ENCODE measurements at places on chromosomes 4 and X.

DNA sequence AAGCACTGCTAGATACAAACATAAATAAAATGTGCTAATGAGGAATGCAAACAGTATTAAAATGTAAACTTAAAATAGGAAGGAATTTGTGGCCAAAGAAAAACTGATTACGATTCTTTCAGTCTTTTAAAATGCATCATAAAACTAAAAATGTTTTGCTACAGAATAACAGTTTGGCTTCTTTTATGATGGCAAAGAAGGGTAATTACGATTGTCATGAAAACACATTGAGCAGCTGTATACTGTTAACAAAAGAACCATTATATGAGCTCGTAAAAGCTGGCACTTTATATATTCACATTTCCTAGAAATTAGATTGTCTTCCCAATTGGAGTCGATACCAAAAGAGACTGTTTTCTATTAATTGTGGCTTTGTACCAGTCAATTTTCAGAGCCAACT lies 290.4 kb downstream of the NR3C2 start:
- no peak for DNase-seq

DNA sequence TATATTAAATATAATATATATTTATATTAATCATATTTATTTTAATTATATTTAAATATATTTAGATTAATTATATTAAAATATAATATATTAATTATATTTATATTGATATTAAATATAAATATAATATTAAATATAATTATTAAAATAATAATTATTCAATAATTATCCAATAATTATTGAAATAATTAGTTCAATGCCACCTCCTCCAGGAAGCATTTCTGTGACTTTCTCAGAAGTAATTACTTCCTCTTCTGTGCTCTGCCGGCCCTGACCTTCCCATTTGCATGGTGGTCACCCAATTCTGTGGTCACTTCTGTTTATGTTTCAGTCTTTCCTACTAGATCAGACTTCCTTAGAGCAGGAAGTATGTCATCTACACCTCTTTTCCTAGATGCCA lies 45.8 kb downstream of the EVC2 start:
- no peak for DNase-seq

- DNase-seq, result no peak
These were observed 516.8 kb upstream of the SPANXN1 start for GRCh38 chrX:144730471-144730870.

GRCh38 chr4:171710743-171711142 lies 102.5 kb upstream of the GALNTL6 start:
- no peak for DNase-seq

- no peak for DNase-seq
These were observed 5.8 kb downstream of the NKX3-2 start for GRCh38 chr4:13538427-13538973.

DNA sequence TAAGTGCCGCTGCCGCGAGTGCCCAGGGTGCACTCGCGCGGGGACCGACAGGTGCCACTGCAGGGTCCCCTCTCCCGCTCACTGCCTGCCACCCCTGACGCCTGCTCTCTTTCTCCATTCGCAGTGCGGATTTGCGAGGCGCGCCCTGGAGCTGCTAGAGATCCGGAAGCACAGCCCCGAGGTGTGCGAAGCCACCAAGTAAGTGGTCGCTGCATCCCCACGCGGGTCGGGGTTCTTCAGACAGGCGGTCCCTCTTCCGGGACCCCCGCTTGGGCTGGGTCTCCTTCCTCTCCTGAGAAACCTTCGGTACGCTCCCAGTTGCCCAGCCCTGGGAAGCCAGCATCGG lies 547 bp downstream of the GUCY1A1 start:
- no peak for DNase-seq

GRCh38 chr4:25280210-25280609 lies 32.4 kb upstream of the ZCCHC4 start:
- no peak for DNase-seq

GRCh38 chr4:31548823-31549222 lies 828.7 kb downstream of the PCDH7 start:
- no peak for DNase-seq

GRCh38 chrX:47840111-47840510 lies 3.4 kb downstream of the ZNF81 start:
- DNase-seq, result no peak

GRCh38 chr4:107866726-107867125 lies 42.0 kb downstream of the SGMS2 start:
- no peak for DNase-seq

GRCh38 chrX:153886915-153887314 lies 942 bp upstream of the L1CAM start:
- DNase-seq, result no peak

- no peak for DNase-seq
These were observed 45.7 kb downstream of the SYTL5 start for GRCh38 chrX:38052096-38052495.

GRCh38 chrX:101462892-101463291 lies 22.4 kb upstream of the ARMCX4 start:
- DNase-seq, result no peak

DNA sequence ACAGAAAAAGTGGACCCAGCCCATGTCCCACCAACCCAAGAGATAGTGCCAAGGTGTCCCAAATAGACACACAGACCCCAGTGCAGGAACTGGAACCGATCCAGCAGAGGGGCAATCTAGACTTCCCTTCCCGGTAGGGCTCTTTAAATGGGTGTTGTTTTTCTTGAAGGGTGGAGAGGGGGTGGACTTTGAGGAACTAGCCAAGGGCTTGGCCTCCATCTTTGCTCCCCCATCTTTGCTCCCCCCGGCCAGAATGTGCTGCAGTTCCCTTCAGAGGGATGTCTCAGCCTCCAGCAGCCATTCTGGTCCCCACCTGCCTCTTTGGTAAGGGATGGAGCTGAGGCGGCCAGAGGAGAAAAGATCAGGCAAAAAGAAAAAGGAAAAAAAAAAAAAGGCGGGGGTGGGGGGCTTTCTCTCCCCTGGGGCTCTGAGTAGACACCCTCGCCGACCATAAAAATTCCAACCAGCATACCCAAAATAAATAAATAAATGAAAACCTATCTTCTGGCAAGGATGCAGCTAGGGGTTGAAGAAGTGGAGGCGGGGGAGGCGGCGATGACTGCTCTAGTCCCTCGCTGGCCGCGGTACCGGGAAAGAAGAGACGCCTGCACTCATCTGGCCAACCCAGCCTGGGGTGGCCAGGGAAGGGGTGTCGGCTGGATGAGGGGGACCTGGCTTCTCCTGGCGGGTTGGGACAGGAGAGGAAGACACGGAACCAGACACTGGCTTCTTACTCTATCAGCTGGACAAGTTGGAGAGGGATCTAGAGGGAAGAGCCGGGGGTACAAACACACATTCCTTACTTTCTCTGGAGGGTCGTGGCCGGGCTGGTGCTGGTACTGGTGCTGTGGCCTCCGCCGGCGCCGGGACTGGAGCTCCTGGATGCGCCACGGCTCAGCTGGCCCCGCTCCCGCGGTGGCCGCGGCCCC lies 38.5 kb upstream of the IQSEC2 start:
- no peak for DNase-seq

DNA sequence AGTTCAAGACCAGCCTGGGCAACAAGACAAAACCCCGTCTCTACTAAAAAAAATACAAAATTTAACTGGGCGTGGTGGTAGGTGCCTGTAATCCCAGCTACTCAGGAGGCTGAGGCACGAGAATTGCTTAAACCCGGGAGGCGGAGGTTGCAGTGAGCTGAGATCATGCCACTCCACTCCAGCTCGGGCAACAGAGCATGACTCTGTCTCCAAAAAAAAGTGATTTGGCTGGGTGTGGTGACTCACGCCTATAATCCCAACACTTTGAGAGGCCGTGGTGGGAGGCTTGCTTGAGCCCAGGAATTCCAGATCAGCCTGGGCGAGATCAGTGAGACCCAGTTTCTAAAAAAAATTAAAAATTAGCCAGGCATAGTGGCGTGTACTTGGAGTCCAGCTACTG lies 4.1 kb downstream of the OPHN1 start:
- DNase-seq, result no peak

DNA sequence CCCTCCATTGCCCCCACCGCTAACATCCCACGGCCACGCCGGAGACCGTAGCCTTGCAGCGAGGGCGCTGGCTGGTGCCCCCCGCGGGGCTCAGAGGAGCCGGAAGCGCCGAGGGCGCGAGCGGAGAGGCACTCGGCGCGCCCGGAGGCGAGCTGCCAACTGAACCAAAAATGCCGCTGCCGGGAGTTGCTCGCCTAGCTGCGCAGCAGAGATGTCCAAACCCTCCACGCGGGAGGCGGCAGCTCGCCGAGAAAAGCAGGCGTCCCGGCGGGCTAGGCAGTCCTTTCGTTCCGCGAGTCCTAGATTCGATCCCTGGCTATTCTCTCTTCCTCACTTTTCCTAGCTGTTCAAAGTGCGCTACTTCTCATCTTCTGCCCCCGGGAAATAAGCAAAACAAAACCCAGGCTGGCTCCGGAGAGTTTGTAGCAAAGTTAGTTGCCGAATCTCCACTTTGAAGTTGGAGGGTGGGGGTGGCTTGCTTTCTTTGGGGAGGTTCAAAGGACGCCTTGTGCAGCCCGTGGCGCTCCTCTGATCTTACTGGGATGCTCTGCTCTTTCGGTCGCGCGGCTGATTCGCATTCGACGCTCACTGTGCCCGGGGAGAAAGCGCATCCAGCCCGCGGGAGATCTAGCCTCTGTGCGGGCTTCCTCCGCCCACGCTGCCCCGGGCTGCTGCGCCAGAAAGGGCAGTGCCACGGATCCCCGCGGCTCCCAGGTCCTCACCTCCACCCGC lies 723 bp downstream of the NKX6-1 start:
- DNase-seq, result no peak

DNA sequence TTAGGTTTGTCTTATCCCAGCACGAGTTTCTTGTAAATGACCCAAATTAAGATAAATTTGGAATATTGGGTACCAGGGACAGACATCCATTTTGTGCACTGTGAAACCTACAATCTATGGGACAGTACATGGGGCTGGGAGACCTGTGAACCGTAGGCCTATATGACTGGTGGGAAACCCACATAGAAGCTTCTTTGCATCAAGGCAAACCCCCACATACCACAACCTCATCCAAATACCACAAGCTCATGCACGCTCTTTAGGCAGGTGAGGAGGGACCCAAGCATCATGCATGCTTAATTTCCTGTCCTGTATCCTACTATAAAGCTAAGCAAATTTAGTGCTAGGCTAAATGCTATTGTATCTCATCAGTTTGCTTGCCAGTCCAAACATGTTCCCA lies 47.8 kb downstream of the NIPAL1 start:
- DNase-seq, result no peak

GRCh38 chr4:169014586-169014985 lies 4.5 kb upstream of the CBR4 start:
- no peak for DNase-seq

DNA sequence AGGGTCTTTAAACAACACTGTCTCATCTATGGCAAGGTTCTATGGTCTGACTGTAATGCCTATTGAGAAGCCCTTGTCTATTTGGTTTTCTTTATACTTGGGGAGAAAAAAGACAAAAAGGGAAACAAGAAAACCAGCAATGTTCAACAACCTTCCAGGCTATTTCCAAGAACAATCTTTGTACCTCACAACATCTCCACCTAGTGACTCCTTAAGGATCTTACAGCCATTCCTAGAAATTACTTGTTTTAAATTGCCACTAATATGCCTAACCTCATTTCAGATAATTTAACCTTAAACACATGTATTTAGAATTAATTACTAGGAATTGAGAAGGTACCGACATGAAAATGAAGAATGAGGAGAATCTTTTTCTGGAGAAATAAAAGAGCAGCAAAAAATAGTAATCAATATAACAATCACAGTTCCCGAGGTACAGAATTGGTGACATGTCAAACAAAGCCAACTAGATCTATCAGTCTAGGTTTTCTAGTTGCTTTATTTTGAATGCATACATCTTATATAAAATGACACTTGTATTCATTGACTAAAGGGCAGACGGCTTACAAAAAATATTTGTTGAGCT lies 1.6 kb upstream of the RBM46 start:
- DNase-seq, result no peak

- no peak for DNase-seq
These were observed 30.6 kb upstream of the CD99L2 start for GRCh38 chrX:150929058-150929457.

DNA sequence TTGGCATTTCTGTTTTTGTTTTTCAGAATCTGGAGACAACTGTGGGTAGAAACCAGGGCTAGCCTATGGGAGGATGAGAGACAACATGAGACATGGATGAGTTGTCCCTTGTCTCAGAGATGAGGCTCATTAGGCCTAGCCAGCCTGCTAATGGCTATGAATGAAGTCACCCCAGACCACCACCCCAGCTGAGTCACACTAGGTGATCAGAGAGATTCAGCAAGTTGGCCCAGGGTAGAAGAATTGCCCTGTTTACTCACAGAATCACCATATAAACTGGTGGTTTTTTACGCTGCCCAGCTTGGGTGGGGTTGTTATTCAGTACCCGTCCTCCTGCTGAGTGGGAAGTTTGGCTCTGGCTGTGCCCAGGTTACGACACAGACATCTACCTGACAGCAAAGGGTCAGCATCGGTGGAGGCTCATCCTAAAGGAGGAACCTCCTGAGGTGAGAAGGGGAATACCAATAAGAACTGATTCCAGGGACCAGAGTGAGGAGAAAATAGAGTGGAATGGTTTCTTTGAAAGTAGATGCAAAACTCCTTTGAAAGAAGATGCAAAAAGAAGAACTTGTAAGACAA lies 17.2 kb upstream of the ARSJ start:
- DNase-seq, result no peak

GRCh38 chr4:13980317-13981310 lies 353.1 kb upstream of the BOD1L1 start:
- no peak for DNase-seq

DNA sequence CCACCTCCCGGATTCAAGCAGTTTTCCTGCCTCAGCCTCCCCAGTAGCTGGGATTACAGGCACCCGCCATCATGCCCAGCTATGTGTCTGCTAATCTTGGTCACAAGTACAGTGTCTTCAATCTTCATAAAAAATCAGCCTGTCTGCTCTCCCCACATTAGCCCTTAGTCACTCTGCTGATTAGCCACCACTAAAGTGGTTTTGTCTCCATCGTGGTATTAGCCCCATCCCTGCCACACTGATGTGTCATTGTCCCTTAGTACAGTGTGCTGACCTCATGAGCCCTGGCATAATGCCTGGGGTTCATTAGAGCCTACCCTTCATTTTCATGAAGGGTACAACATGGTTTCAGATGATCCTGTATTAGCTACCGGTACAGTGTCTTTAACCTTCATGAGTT lies 49.9 kb downstream of the ZNF157 start:
- DNase-seq, result no peak

GRCh38 chr4:88526221-88526815 lies 2.7 kb upstream of the PYURF start:
- no peak for DNase-seq

DNA sequence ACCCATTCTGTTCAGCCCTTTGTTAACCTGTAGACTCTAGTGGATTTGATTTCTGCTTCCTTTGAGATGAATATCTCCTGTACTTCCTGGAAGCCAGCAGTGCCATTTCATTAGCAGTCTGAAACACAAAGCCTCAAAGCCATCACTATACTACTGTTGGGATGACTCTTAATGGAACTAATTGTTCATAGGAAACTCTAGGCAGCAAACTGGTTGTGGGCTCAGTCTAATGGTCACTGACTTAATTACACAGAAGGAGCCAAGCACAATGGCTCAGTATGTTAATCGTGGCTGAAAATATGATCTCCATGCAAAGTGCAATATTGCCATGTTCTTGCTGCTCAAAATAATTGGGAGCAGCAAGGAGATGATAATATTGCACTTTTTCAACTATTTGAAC lies 262.3 kb downstream of the ARHGAP24 start:
- no peak for DNase-seq

GRCh38 chr4:75849461-75849860 lies 52.8 kb downstream of the PPEF2 start:
- DNase-seq, result no peak

All from stimulated activated CD4-positive, alpha-beta T cell treated with anti-CD3 and anti-CD28 coated beads, Interleukin-1b, Interleukin-23, amount 100 ng/mL, for 24 hours (primary cell).